ENCODE measurements at places on chromosomes 3 and 15.

DNA sequence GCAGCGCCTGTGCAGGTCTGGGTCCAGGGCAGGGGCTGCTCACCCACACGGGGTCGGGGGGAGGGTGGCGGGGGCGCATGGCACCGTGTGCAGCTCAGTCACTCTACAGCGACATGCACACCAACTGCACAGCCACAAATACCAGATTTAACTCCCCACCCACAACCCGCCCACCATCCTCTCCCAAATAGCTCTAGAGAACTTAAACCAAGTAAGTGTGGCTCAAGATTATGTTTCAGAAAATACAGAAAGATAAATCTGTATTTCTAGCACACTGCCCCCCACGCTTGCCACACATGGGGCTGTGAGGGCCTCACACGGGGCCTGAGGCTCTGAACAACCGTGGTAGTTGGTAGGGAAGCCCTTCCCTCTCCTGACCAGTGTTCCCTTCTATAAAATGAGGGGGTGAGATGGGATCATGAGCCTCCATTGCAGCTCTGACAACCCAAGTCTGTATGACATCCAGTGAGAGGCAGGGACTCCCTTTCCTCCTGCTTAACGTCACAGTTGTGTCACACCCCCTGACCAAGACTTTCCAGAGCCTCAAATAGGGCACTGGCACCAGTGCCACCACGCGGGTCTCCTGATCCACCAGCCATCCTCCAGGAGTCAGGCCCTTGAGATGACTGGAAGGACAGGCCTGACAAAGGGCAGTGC is 23.1 kb downstream of the POC1A start:
- no peak for DNase-seq

GRCh38 chr3:85387913-85388505 is 429.2 kb downstream of the CADM2 start:
- DNase-seq = no peak

- no peak for DNase-seq
Observed at GRCh38 chr3:72651498-72651897, 196.7 kb downstream of the SHQ1 start.

GRCh38 chr3:196654735-196655090 is 15.2 kb downstream of the NRROS start:
- DNase-seq = no peak

GRCh38 chr3:41346698-41347270 is 147.5 kb downstream of the CTNNB1 start:
- DNase-seq = no peak

- DNase-seq = no peak
Observed at GRCh38 chr3:158785972-158786371, 15.9 kb upstream of the MFSD1 start.

GRCh38 chr3:159074756-159075701 is 273.2 kb downstream of the MFSD1 start:
- DNase-seq = no peak

- no peak for DNase-seq
Observed at GRCh38 chr3:42477696-42478095, 24.7 kb upstream of the VIPR1 start.

GRCh38 chr3:33883538-33883950 is 85.1 kb downstream of the PDCD6IP start:
- peak; percentile 49 for DNase-seq

DNA sequence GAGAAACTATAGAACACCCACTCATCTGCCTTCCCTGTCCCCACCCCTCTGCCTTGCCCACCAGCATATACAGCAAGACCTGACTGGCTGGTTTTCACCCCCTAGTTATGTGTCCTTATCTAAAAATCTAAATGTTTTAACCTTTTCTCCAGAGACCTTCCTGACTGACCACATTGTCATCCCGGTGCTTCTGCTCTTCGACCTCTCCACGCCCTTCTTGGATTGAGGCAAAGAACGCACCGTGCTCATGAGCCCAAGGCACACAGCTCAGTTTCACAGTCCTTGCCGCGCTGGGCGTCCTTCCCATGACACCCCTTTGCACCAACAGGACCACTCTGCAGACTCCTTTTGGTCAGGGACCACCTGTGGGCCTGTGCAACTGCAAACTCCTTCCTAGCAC is 62.7 kb downstream of the B3GNT5 start:
- DNase-seq = no peak

DNA sequence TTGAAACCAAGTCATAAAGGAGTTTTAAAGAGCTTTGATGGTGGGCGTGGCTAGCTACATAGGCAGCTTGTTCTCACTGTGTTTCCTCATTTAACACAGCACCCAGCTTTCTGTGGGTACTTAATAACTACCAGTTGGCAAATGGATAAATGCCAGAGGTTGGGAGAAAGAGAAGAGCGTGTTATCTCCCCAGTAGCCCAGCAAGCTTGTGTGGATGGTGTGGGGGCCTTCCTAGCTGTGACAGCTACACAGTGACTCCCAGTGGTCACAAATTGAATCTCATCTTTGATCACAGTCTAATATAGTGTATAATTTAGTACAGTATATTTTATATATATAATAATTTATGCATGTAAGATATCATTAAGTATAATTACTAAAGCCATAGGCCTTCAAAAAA is 984.1 kb downstream of the EPHA3 start:
- DNase-seq = no peak

DNA sequence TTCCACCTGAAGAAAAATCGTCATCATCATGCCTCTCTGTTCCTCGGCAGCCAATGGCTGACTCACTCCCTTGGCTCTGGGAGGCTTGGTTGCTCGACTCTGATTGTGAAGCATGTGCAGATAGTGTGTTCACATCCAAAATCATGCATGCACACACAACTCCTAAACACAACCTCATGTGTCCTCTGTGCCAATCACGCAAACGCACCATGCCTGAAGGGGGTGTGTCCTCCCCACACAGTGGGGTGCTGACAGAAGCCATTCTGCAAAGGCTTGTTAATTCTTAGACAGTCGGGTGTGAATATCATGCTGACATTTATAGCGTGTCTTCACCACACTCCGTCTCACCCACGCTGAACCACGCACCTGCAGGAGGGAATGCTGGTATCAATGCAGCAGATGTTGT is 11.4 kb upstream of the CCDC174 start:
- DNase-seq = no peak

- no peak for DNase-seq
Observed at GRCh38 chr3:118889691-118890090, 145.0 kb downstream of the IGSF11 start.

DNA sequence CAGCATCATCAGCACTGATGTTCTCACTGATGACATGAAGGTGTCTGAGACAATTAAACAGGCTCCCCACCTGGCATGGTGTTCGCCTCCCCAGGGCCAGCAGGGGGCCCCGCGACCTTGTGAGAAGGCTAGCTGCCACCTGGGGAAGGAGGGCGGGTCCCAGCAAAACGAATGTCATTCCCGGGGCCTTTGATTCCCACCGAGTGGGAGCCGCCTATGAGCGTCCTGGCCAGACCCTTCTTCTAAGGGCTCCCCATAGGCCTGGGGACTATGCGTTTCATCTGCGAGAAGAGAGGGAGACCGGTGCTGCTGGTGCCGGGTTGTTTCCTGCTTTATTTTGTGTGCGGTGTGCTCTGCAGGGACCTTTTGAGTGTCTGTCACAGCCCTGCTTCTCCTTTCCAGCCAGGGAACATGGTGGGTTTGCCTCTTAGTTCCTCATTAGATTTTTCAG is 20.5 kb upstream of the MINDY4B start:
- no peak for DNase-seq

- no peak for DNase-seq
Observed at GRCh38 chr15:29959384-29960137, 123.2 kb upstream of the GOLGA8J start.

- no peak for DNase-seq
Observed at GRCh38 chr15:69450968-69451695, 1.5 kb upstream of the RPLP1 start.

DNA sequence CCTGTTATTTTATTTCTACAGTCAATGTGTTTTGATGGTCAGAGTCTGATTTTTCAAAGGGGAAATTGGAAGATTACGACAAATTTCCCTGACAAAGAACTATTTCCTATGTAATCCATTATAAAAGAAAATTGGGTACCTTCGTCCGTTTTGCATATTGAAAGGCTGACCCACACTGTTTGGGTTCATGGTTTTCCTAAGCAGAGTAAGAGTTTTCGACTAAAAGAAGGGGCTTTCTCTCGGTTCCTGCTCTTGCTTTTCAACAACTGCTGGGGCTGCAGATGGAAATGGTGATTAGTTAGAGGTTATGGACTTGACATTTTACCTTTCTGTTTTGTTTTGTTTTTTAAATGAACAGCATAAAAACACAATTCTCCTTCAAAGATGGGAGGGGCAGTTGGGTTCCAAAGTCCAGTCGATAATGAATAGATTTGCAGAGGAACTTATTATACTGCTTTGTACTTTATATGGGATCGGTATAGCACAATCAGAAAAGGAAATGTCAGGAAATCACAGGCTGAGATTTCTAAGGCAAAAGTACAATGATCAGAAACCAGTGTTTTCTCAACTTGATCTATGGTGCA is 978 bp downstream of the KCNMB2 start:
- DNase-seq = no peak

DNA sequence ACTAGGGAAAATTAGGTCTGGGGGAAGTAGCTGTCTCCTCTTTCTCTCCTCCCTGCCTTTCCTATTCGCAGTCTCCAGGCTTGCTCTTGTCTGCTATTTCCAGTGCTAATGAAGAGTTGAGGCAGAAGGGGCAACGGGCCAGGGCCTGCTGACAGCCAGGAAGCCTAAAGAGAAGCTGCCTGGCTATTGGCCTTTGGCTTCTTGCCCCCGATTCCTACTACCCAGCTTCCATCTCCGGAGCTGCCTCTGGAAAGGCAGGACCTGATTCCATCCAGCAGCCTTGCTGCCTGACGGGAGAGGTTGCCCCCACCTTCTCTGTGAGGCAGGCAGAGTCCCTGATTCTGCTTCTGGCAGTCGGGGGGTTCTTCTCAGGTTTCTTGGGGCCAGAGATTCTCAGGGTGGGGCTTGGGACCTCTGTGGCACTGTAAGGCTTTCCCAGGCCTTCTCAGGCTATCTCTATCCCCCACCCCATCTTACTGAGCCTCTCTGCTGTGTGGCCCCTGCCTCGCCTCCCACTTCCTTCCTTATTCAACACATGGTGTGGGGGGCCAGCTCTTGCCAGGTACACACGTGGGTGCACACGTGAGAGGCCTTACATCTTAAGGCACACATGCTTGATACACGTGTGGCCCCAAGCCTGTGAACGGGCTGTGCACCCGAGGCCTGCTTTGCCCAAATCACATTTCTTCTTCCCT is 18.2 kb upstream of the JMJD7 start:
- DNase-seq = no peak

- DNase-seq = no peak
Observed at GRCh38 chr3:109023167-109023566, 69.5 kb upstream of the GUCA1C start.

GRCh38 chr3:187318819-187319616 is 27.5 kb upstream of the MASP1 start:
- peak; percentile 46 for DNase-seq
